ENCODE measurements at places on chromosomes 5 and 9.

DNA sequence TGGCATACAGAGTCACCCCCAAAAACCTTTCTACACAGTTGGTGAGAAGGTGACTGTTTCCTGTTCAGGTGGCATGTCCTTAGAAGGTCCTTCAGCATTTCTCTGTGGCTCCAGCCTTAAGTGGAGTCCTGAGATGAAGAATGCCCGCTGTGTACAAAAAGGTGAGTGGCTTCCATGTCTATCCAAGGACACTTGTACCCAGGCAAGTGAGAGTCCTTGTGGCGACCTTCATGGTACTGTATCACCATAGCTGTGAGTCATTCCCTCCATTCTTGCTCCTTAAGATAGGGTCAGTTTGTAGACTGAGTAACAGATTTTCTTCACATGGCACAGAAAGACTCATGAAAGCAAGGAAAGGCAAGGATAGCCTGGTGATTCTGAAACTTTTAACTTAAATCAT lies 63.1 kb downstream of the C7 start:
- no peak for DNase-seq

DNA sequence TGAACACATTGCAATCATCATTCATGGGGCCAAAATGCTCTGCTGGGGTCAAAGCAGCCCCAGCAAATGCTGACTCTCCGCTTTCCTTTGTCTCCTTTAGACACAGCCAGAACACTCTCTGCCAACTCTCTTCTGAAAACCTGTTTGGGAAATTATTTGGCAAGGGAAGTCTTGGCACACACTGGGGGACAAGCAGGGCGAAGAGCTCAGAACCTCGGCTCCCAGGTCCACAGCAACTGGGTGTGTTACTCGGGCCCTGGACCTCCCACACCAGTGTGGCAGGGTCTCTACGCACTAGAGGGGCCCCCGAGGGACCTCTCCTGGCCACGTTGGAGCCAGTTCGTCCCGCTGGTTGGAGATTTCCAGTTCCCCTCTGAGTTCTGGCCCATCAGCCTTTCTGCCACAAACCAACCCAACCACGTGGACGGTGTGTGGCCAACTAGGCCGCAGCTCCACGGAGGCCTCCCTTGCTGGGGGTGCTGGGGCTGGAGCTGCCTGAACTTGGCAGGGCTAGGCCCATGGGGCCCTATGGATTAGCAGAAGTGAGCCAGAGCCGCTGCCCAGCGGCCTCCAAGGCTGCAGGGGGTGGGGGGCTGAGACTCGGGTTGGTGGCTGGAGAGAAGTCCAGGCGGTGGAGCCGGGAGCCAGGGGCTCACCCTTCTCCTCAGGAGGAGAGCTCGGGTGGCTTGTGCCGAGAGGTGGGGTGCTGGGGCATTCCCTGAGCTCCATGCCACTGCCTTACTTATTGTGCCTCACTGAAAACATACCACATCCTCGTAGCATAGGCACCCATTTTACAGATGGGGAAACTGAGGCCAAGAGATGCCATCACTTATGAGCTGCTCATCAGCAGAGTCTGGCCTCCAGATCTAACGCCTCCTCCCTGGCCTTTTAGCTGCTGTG lies 46.8 kb upstream of the RNU6ATAC start:
- DNase-seq: no peak

DNA sequence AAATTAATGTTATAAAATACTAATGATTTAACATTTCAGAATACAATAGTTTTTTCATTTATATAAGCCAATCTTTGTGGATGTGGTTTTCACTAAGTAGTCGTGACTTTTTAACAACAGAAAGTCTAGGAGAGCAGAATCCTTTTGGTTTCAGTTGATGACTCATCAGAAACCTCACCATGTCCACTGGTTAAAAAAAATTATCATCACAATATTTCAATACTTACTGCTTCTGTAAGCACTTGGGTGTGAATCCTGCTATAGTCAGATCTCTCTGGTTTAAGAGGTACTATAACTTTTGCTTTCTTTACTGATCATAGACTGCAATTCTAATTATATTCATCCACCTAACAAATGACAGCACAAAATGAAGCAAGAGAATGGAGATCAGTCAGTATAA lies 77.2 kb downstream of the MRPS30 start:
- DNase-seq: no peak

DNA sequence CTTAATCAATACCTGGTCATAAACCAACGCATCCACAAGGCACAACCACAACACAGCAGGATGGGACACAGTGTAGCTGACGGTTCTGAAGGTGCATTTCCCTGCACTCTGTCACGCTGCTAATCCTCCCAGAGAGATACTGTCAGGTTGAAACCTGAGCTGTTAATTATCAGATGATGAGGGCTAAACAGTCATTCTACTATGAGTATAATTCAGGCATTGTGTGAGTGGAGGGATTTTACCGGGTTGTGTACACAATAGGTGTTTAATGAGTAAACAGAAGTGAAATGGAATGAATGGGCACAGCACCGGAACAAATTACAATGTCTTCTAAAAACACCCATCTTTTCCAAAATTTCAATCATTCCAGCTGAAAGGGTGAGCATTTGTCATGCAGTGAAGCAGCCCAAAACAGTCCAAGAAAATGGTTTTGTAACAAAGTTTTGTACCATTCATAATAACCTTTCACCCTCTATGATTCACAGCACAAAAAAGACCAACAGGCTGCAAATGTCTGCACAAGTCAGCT lies 71.5 kb downstream of the ABCA1 start:
- no peak for DNase-seq

GRCh38 chr9:97518909-97519307 lies 17.4 kb downstream of the TMOD1 start:
- peak; percentile 63 for DNase-seq

DNA sequence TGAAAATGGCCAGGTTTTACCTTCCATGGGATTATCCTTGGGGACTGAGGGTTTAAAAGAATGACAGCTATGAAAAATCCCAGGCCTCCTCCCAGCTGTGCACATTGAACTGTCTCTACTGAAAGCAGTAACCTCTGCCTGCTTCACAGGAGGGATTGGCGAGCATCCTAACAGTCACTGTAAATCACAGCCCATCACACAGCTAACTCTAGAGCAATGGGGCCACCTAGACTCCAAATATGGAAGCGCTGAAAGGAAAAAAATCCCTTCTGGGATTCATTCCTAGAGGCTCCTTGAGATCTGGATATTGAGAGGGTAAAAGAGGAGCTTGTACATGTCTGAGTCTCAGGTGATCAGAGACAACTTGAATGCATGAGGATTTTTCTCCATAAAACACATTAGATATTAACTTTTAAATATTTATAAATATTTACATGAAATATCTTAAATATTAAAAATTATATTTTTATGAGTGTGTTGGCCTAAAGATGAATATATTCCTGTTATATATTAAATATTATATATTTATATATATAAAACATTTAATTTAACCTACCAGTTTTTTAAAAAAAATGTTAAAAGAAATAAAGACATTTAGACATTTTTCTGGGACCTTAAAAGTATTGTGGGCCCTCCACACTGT lies 133.8 kb upstream of the SLC24A2 start:
- no peak for DNase-seq

GRCh38 chr9:129266536-129266935 lies 88.5 kb upstream of the IER5L start:
- DNase-seq: no peak

DNA sequence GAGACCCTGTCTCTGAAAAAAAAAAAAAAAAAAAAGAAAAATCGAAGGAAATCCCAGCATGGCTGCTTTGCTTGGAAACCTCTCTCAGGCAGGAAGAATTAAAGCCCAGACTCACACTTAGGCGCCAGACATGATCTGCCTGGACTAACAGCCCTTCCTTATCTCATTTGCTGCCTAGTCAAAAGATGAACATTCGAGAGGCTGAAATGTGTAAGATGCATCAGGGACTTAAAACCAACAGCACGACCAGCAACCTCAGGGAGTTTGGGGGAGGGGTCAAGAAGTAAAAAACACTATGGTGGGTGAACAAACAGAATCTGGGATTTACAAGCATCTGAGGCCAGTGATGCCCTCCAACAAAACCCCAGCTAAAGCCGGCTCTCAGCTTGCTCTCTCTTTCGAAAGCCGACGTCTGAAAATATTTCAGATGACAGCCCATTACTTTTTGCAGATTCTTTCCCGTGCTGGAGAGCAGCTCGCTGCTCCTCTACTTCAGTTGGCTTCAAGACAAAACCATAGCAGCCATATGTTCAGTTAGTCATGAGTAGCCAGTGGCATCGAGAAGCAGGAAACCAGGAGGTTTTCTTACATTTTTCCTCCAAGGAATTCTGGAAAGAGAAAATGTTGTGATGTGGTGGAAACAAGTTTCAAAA lies 249.9 kb downstream of the MARCHF11 start:
- DNase-seq: no peak
